Thoracic aorta (tissue), 2 donors: ENCODE measurements at places on chromosomes 6 and 20. TPM values are rescaled to one million over a fixed set of nuclear protein-coding genes. Genes with fewer than 3 reads are reported as not detected.

The ACSS1 gene
- total RNA-seq: 31.7 TPM

The TNNC2 gene
- not detected for total RNA-seq

- DNase-seq: no peak
Measured at GRCh38 chr20:24316731-24317130, 152.7 kb upstream of the SYNDIG1 start.

DNA sequence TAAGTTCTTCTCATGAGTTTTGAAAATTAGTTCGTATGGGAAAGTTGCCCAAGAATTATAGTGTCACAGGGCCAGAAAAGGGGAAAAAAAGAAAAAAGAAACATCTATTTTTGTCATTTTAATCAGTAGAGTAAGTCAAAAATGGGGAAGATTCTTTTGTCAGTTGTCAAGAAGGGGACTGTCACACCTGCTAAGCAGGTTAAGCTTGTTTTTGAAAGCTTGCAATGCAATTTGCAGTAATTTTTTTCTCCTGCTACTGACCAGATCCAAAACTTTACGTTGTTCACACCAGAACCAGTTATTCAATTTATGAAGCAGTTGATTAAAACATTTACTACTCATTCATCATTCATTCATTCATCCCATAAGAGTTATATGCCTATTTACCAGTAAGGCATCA lies 171.4 kb downstream of the SOX4 start:
- DNase-seq: no peak

DNA sequence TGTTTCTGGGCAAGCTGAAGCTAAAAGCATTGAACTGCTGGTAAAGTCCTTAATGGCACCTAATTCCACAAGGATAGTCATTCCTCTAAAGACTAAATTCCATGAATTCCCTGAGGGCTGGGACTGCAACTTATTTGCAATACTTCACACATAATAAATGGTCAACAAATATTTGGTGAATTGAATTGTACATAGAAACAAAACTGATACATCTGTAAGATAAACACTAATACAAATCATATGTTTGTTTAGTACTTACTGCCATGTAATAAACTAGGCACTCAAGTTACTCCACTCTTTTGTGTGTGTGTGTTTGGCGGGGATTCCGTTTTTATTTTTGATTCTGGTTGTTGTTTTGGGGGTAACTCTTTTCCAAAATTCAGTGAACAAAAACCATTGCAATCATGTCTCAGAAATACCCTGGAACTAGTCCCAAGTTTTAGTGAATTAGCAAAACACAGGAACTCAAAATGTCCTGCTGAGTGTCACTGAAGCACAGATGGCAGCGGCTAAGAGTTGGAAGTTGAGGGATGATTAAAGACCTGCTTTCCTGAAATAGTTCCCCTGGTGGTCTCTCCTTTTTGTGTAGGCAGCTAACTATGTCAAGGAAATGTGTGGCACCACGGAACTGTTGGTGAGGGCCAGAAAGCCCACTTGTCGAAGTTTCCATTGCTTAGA lies 74.8 kb upstream of the SNRPB2 start:
- no peak for DNase-seq

GRCh38 chr6:116971959-116972358 lies 94.9 kb downstream of the RFX6 start:
- DNase-seq: no peak

GRCh38 chr6:15526212-15526701 lies 136.6 kb downstream of the DTNBP1 start:
- no peak for DNase-seq
